Glutamatergic neuron (in vitro differentiated cells): ENCODE measurements at places on chromosomes 4 and X. TPM values are rescaled to one million over a fixed set of nuclear protein-coding genes. Genes with fewer than 3 reads are reported as not detected.

The MAGEE2 gene
- total RNA-seq, result not detected

- no peak for DNase-seq
- H3K4me1 ChIP-seq, result no peaks in the 10 kb centered on the region
- no peak overlapping the region for H3K4me3 ChIP-seq
These were observed 28.2 kb downstream of the PHKA1 start for GRCh38 chrX:72685810-72686456.

DNA sequence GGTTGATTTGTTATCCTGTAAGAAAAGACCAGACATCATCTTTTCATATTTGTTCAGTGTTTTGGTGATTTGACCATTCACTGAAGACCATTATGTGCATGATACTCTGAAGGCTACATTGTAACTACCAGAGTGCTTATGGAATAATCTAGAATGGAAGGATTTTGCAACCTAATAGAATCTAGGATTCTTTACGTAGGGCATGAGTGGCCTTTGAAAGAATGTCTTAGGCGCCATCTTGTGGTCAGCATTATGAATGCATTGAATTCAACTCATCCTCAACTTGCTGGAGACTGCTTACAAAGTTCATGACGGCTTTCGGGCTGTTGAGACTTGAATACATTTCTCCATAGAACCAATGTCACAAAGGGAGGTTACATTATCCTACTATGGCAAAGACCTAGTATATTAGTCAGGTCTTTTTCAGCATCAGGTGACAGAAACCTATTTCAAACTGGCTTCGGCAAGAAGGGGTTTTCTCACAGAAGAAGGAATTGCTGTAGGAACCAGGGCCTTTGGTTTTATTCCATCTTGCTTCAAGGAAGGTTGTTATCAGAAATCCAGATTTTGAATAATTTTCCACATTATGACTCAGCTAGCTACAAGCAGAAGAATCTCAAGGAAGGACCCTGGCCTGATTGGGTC is 104.1 kb downstream of the GPAT3 start:
- no peak overlapping the region for H3K27ac ChIP-seq
- no peaks in the 10 kb centered on the region for H3K36me3 ChIP-seq
- H3K4me3 ChIP-seq, result no peak overlapping the region
- H3K27me3 ChIP-seq, result peaks cover 2% of the 10 kb centered on the region
- DNase-seq, result no peak

DNA sequence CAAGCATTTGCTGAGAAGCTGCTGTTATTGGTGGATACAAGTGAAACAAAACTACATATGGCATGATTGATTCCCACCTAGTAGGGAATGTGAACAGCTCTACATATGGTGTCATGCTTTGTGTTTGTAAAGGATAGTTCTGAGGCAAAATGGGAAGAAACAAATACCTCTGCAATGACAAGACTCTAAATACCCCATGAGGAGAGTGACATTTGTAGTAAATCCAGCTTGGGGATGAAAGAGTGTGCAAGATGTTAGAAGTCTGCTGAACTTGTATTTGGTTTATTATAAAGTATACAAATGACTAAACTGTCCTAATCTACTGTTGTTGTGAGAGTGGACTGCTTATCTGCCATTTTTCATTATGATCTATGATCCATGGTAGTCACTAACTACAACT is 120.8 kb upstream of the HS3ST1 start:
- DNase-seq, result no peak
- H3K4me3 ChIP-seq, result no peak overlapping the region
- H3K27ac ChIP-seq, result no peak overlapping the region

- DNase-seq, result no peak
- H3K36me3 ChIP-seq, result peaks cover 3% of the 10 kb centered on the region
- H3K4me3 ChIP-seq, result no peak overlapping the region
- peaks cover 5% of the 10 kb centered on the region for H3K4me1 ChIP-seq
These were observed 47.0 kb downstream of the FANCB start for GRCh38 chrX:14825851-14826250.

DNA sequence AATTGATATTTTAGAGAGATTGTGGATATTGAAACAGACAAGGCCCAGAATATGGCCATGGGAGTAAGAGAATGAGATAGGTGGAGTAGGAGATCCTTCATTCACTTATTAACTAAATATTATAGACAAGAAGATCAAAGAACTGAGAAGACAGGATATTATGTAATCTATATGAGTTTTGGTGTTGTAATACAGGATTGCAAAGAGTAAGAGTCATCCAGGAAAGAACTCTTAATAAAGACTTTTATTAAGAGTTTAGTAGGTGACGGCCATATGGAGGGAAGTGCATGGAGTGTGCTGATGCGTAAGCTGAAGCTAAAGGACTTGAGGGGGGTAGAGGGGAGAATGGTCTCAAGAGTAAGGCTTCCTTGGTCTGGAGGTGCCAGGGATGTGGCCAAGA is 153.7 kb downstream of the VEGFC start:
- no peak overlapping the region for H3K4me3 ChIP-seq
- no peak overlapping the region for H3K27ac ChIP-seq
- H3K36me3 ChIP-seq, result no peaks in the 10 kb centered on the region
- peaks cover 5% of the 10 kb centered on the region for H3K27me3 ChIP-seq
- no peak for DNase-seq

The TMSB15A gene
- total RNA-seq, result 213 TPM

- peak; percentile 14 for DNase-seq
- H3K27ac ChIP-seq, result no peak overlapping the region
- H3K27me3 ChIP-seq, result peaks cover 8% of the 10 kb centered on the region
These were observed 880 bp upstream of the LONRF3 start for GRCh38 chrX:118973389-118974087.

The CITED1 gene
- total RNA-seq, result 42.7 TPM

GRCh38 chrX:45952030-45952429 is 593.2 kb downstream of the ZNF674 start:
- H3K4me3 ChIP-seq, result no peak overlapping the region
- no peaks in the 10 kb centered on the region for H3K4me1 ChIP-seq
- H3K27me3 ChIP-seq, result no peaks in the 10 kb centered on the region
- no peaks in the 10 kb centered on the region for H3K36me3 ChIP-seq
- H3K27ac ChIP-seq, result no peak overlapping the region

The TRIM75 gene
- 0.29 TPM for total RNA-seq

DNA sequence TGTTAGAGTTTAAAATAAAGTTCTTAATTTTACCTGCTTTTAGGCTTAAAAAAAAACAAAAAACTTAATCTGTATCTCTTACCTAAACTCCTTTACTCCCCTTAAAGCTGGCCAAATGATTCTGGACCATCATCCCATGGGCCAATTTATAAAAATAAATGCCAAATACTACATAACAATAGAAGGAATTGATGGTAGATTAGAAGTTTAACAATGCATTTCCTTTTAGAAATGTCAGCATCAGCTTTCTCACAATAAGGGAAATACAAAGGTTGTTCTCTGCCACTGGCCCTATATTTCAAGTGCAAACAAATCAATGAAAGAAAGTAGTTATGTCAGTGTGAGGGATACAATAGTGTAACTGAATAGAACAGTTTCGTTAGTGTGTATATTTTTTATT is 5.7 kb upstream of the RAPGEF2 start:
- no peak overlapping the region for H3K4me3 ChIP-seq
- DNase-seq, result no peak
- peaks cover 10% of the 10 kb centered on the region for H3K27me3 ChIP-seq
- no peaks in the 10 kb centered on the region for H3K36me3 ChIP-seq

GRCh38 chrX:1411326-1411725 is 19.4 kb upstream of the SLC25A6 start:
- no peak overlapping the region for H3K4me3 ChIP-seq
- DNase-seq, result no peak
- peaks cover 2% of the 10 kb centered on the region for H3K27me3 ChIP-seq
- H3K4me1 ChIP-seq, result no peaks in the 10 kb centered on the region
- peaks cover 9% of the 10 kb centered on the region for H3K36me3 ChIP-seq
- no peak overlapping the region for H3K27ac ChIP-seq

The CXCR3 gene
- not detected for total RNA-seq

GRCh38 chr4:157265281-157265680 is 44.8 kb downstream of the GRIA2 start:
- H3K4me1 ChIP-seq, result peaks cover 12% of the 10 kb centered on the region
- no peak overlapping the region for H3K4me3 ChIP-seq
- H3K36me3 ChIP-seq, result no peaks in the 10 kb centered on the region
- peaks cover 2% of the 10 kb centered on the region for H3K27me3 ChIP-seq
- peak; percentile 22 for DNase-seq
- H3K27ac ChIP-seq, result peak overlapping the region; percentile 77

The PABPC4L gene
- total RNA-seq, result 0.47 TPM

The KCNE5 gene
- 1.6 TPM for total RNA-seq

The MAGEH1 gene
- 29.8 TPM for total RNA-seq

GRCh38 chr4:3384771-3385710 is 56.7 kb upstream of the HGFAC start:
- H3K27ac ChIP-seq, result no peak overlapping the region
- H3K27me3 ChIP-seq, result peaks cover 11% of the 10 kb centered on the region
- peaks cover 30% of the 10 kb centered on the region for H3K4me1 ChIP-seq
- no peak overlapping the region for H3K4me3 ChIP-seq
- DNase-seq, result no peak
- peaks cover 11% of the 10 kb centered on the region for H3K36me3 ChIP-seq
